AG20443 (cell line): ENCODE measurements at places on chromosomes 2 and 18.

GRCh38 chr18:7383002-7383980 is 152.4 kb downstream of the LRRC30 start:
- DNase-seq: no peak

- peak; percentile 61 for DNase-seq
Observed at GRCh38 chr2:42794271-42795046, 2.1 kb upstream of the HAAO start.

GRCh38 chr2:212912445-212913103 is 238.8 kb downstream of the IKZF2 start:
- DNase-seq: peak; percentile 60

GRCh38 chr2:100262555-100263320 is 59.6 kb downstream of the LONRF2 start:
- DNase-seq: peak; percentile 82

GRCh38 chr2:158692372-158693103 is 102.6 kb upstream of the DAPL1 start:
- no peak for DNase-seq

DNA sequence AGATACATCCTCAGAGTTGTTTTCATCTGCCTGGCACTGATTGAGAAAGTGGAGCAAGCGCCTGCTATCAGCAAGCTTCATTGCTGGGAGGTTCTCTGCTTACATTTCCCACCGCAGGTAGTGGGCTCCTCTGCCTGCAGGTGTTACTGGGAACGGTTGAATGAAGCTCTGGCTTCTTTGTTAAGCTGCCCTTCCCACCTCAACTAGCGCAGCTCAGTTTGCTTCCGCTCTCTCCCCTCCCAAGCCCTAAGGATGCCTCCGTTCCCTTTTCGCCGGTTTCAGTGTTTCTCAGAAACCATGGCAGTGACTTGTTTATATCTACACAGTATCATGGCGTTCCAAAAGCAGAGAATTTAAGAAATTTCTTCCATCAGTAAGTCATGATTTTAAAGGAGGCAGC is 72.2 kb upstream of the B3GNT7 start:
- DNase-seq: no peak

GRCh38 chr18:4813708-4814107 is 358.6 kb upstream of the DLGAP1 start:
- no peak for DNase-seq

DNA sequence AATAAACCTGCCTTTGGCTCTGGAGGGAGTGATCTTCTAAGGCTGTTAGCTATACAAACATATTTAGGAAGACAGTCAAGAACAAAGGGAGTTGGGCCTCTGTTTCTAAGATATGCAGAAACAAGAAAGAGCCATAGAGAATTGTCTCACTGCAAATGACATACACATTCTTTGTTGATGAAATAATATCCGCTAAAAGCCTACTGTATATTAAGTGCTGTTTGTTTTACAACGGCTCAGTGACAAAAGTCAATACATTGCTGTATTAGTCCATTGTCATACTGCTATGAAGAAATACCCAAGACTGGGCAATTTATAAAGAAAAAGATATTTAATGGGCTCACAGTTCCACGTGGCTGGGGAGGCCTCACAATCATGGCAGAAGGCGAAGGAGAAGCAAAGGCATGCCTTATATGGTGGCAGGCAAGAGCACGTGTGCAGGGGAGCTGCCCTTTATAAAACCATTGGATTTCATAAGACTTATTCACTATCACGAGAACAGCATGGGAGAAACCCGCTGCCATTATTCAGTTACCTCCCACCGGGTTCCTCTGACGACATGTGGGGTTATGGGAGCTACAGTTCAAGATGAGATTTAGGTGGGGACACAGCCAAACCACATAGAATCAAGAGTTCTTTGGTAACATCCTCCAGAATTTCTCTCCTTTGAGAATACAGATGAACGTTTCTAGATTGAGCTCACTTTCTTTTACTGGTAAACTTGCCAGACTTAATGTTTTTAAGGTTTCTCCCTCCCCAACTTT is 157.8 kb downstream of the PIK3C3 start:
- DNase-seq: no peak

- DNase-seq: no peak
Observed at GRCh38 chr18:70028084-70028483, 80.4 kb upstream of the CD226 start.

- no peak for DNase-seq
Observed at GRCh38 chr2:74020702-74021406, 36.1 kb downstream of the TET3 start.

- peak; percentile 31 for DNase-seq
Observed at GRCh38 chr2:220445429-220446105, 818.1 kb downstream of the SLC4A3 start.

DNA sequence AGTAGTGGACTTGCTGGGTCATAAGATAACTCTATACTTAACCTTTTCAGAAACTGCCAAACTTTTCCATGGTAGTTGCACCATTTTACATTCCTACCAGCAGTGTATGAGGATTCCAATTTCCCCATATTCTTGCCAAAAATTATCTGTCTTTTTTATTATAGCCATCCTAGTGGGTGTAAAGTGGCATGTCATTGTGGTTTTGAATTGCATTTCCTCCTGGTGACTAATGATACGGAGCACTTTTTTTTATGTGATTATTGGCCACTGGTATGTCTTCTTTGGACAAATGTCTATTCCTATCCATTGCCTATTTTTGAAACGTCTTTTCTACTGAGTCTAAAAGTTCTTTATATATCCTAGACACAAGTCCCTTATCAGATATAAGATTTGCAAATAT is 44.3 kb downstream of the CACNB4 start:
- DNase-seq: peak; percentile 62

GRCh38 chr2:219698748-219699439 is 71.5 kb downstream of the SLC4A3 start:
- no peak for DNase-seq

- no peak for DNase-seq
Observed at GRCh38 chr2:238912228-238912915, 64.5 kb downstream of the TWIST2 start.

- no peak for DNase-seq
Observed at GRCh38 chr2:14621906-14622549, 10.5 kb upstream of the LRATD1 start.

- peak; percentile 61 for DNase-seq
Observed at GRCh38 chr2:218852911-218853667, 6.5 kb upstream of the WNT6 start.

DNA sequence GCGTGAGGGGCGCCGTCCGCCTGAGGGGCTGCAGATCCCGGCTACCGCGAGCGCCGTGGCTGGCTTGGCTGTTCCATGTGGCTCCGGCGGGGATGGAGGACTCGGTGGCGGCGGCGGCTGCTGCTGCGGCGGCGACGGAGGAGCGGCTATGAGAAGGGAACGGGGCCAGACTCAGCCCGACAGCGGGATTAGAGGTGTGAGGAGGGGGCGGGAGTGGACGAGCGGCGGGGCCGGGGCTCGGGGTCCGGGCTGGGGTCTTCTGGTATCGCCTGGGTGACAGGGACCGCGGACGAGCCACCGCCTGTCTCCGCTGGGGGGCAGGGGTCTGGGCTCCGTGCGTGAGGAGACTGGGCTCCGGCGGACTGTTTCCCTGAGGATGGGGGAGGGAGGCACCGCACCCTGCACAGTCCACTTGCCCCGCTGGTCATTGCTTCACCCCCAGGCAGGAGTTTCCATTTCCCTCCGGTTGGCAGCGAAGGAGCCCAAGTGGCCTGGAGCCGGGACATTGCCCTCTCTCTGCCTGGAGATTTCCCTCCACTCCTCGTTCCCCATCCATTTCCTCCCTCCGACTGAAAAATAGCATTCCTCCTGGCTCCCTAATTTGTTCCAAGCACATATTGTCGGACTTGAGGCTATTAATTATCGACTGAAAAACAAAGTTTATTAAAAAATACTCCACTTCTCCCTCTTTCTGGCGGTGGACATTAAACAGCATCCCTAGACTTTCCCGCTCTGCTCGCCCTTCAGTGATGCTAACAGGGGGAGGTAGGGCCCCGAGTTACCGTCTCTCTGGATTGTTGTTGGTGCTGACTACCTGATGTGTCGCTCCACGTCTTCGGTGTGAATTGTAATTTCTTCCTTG is 577 bp downstream of the EHBP1 start:
- peak; percentile 73 for DNase-seq

DNA sequence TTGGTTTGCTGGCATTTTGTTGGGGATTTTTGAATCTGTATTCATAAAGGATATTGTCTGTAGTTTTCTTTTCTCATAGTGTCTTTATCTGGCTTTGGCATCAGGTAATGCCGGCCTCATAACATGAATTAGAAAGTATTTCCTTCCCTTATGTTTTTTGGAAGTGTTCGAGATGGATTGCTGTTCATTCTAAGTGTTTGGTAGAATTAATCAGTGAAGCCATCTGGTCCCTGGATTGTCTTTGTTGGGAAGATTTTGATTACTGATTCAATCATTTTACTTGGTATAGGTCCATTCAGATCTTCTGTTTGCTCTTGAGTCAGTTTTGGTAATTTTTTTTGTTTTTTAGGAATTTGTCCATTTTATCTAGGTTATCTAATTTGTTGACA is 22.3 kb downstream of the KIAA1328 start:
- DNase-seq: no peak

DNA sequence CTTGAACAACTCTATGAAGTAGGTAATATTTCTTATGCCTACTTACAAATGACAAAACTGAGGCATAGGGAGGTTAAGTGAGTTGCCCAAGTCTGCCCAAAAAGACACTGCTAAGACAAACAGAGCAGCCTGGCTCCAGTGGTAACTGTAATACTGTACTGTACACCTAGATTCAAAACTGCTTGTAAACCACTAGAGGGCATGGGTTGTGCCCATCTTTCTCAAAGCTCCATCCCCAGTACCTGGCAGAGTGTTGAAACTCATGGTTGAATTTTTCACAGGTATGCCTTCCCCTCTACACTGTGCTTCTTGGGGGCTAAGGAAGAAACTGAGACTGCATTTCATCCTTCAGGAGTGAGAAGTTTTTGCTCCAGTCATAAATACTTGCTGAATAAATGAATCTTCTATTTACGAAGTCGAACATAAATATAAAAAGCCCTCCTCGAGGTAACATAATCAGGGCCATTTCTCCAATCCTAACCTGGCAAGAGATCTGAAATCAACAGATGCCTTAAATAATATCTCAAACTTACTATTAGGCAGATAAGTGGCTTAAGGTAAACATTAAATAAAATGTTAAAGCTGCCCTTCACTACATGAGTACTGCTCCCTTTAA is 2.0 kb downstream of the PPP4R1 start:
- DNase-seq: peak; percentile 56

GRCh38 chr2:111169268-111169667 is 48.6 kb downstream of the BCL2L11 start:
- no peak for DNase-seq

GRCh38 chr2:217086038-217086522 is 226.2 kb upstream of the TNP1 start:
- DNase-seq: peak; percentile 25

- DNase-seq: no peak
Observed at GRCh38 chr2:25938345-25938744, 44.0 kb downstream of the KIF3C start.

DNA sequence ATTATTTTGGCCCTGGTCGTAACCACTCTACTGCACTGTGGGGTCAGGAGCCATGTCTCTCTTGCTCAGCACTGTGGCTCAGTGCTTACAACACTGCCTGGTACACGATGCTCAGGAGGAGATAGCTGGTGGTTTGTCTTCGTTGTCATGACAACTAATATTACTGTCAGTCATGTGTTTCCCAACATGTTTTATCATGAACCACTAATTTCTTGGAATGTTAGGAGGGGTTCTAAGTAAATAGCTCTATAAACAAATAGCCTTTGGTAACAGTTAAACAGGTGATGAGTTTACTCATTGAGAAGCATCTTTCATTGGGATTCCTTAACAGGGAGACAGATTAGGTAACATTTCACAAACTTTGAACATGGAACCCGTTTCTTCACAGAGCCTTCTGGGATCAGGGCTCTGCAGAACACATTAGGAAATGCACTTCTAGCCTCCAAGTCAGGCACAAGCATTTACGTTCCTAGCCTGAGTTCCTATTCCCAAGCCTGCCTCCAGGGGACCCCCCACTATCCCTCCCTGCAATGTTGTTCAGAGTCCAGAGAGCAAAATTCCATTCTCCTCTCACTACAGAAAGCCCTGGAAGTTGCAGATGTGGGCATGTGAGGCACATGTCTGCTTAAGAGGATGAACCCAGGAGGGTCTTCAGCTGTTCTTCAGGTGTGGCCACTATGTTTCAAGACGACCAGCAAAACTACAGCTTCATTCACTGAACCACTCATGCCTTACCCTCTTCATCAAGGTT is 6.4 kb upstream of the RBM44 start:
- no peak for DNase-seq

DNA sequence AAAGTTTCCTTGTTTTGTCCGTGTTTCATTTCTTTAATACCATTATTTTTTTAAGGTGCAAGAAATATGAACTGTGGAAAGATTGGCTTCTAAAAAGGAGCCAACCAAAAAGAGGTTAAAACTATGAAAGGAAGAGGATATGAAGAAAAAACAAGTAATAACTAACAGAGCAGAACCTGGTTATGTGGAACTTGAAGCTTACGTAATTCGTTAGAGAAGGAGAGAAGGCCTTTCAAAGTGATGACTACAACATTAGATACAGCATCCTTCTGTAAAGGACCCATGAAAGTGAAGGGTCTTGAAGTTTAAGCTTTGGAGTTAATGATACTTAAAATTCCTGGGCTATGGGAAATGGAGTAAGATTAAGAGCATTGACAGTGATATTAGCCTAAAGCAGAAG is 84.5 kb downstream of the ANKRD12 start:
- DNase-seq: no peak

DNA sequence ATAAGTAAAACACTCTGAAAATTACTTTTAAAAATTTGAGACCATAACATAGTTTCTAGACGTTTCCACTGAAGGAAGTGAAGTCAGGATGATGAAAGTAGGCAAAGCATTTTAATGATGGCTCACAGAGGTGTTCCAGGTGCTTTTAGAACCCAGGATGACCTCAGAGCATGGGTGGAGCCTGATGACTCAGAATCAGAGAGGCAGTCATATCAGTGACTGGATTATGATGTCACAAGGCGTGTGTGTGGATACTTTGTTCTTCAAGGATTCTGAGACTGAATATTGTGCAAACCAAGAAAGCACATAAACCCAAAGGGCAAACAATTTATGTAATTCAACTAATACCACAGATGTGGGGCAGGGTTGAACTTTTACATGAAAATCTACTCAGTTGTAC is 208.0 kb upstream of the FBXO11 start:
- DNase-seq: peak; percentile 31

GRCh38 chr2:178908810-178909209 is 101.6 kb upstream of the TTN start:
- no peak for DNase-seq

DNA sequence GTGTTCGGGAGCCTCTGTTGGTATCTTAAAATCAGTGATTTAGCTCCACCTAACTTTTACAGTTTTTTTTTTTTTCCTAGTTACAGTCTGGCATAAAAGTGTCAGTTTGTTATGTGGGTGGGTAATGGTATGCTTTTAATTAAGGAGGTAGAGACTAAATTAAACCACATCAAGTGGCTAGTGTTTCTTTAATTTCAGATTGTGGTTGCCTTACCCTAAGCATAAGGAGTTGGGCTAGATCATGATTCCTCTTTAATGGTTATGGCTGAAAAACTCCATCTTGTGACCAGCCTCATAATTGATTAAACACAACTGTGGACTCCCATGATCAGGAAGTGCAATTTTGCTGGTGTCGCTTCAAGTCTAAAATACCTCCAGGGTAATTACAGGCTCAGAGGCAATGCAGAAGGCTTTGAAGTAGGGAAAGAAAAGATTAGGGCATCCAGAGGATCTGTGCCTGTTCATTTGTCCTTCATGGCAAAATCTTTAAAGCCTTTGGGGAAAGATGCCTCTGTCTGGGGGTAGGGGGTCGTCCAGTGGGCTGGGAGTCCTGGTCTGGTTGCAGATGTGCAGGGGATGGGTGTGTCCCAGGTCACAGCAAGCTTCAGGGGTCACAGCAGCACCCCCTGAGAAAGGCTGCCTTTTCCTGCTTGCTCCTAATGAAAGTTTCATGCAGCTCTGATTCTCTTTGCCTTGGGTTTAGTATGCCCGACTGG is 579.2 kb downstream of the BCL11A start:
- DNase-seq: no peak
